ENCODE measurements at places on chromosomes 12 and 14.

DNA sequence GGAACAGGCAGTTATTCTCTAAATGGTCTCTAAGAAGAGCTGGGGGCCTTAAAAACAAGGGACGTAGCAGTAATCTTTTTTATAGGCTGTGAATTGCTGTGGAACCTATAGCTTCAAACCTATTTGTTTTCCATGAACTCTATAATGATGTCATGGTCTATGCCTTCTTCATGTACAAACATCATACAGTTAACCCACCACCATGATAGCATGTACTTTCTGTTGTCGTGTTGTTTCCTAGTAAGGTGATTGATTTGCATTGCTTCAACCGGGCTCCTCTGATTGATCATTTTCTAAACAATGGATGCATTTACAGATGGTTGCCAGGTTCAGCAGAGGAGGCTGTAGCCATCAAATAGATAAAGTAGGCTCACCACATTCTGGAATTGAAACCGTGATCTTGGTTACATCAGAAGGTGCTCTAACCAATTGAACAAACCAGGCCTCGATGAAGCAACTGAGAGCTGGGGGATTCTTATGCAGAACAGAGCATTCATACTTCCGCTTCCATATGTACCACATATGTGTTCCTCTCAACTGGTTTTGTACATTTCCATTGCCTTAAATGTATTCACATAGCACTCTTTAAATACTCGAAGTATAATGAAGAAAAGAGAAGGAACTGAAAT, 25.6 kb upstream of the PCNX1 start:
- DNase-seq: no peak

- no peak for DNase-seq
Measured at GRCh38 chr12:15770581-15770980, 18.6 kb downstream of the EPS8 start.

GRCh38 chr14:77612011-77612620, 4.3 kb downstream of the SPTLC2 start:
- DNase-seq: no peak

DNA sequence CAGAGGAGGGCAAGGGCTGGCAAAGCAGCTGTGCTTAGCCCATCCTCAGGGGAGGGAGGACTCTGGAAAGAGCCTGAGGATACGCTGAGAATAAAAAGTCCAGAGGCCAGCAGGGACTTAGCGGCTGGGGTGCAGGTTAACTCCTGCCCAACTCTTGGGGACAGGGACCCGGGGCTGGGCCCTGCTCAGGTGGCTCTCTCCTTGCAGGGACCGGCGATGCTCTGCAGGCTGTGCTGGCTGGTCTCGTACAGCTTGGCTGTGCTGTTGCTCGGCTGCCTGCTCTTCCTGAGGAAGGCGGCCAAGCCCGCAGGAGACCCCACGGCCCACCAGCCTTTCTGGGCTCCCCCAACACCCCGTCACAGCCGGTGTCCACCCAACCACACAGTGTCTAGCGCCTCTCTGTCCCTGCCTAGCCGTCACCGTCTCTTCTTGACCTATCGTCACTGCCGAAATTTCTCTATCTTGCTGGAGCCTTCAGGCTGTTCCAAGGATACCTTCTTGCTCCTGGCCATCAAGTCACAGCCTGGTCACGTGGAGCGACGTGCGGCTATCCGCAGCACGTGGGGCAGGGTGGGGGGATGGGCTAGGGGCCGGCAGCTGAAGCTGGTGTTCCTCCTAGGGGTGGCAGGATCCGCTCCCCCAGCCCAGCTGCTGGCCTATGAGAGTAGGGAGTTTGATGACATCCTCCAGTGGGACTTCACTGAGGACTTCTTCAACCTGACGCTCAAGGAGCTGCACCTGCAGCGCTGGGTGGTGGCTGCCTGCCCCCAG, 2.8 kb downstream of the B3GNT4 start:
- no peak for DNase-seq
